ENCODE measurements at places on chromosomes 3 and 15. TPM values are rescaled to one million over a fixed set of nuclear protein-coding genes. Genes with fewer than 3 reads are reported as not detected.

RETNLB gene
- polyA plus RNA-seq = not detected

- DNase-seq = no peak
Observed at GRCh38 chr3:69161587-69162307, 39.4 kb upstream of the LMOD3 start.

DNA sequence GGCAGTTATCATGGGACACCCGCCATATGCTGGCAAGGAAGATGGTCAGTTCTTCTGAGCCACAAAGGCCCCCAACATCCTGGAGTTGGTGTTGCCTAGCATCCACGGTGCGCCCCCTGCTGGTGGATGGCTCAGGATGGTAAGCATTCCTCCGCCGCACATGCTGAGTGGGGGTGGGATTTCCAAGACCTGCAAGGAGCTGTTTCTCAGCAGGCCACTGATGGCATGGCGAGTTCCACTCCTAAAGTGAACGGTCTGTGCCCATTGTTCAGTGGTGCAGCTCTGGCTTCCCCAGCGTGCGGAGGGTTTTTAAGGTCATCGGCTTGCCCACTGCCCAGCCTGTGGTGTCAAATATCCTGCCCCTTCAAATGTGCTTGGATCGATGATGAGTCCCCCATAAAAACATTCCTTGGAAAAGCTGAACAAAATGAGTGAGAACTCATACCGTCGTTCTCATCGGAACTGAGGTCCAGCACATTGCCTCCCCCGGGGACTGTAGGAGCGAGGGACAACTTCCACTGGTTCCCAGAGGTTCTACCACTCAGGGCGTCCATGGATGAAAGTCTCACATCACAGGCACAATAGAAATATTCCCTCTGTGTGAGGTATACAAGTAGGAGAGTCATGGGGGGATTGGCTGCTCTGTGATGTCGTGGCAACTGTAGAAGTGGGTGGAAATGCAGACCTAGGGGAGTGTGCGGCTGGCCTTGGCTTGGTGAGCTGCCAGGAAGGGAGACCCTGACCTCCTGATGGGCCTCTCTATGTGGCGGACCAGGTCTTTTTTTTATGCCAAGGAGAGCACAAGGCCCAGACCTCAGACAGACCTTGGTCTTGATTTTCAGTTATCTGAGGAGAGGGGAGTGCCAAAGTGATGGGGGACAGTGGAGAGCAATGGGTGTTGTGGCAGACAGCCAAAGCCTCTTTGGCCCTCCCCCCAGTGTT, 102.0 kb downstream of the SNRPN start:
- DNase-seq = no peak

NEO1 gene
- 7.6 TPM for polyA plus RNA-seq

ANKUB1 gene
- polyA plus RNA-seq = not detected

- DNase-seq = no peak
Observed at GRCh38 chr15:44659056-44659455, 4.4 kb downstream of the SPG11 start.

DNA sequence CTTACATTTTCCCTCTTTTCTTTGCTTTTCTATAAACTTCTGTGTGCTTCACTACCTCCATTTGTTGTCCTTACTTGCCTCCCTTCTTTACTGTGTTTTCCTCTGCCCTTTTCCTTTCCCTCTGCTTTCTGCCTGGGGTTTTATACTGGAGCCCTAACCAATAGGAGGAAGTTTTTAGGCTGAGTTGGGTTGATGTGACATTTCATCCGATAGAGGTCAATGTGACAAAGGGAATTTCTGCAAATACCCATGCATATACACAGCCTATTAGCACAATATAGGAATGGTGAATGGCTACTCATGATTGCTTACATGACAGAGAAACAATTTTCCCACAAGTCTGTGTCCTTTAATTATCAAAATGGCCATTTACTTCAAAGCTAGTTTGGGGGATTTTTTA, 153.0 kb upstream of the ARPP21 start:
- DNase-seq = no peak

- no peak for DNase-seq
Observed at GRCh38 chr3:123401836-123402530, 46.9 kb downstream of the ADCY5 start.

DNA sequence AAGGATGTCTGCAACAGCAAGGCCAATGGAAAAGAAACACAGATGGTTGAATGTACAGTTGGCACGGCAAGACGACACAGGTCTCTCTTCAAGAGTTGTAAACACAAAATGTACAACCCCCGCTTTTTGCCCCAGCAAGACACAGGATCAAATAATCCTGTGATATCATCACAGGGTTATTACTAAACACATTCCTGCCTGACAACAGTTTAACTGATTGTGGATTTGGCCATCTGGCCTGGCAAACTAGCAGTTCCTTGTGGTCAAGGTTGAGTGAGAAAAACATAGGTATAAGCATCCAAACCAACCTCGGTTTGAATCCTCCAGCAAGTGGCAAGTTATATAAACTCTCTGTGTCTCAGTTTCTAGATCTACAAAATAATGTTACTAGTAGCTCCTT, 23.4 kb downstream of the PARP16 start:
- no peak for DNase-seq

DNA sequence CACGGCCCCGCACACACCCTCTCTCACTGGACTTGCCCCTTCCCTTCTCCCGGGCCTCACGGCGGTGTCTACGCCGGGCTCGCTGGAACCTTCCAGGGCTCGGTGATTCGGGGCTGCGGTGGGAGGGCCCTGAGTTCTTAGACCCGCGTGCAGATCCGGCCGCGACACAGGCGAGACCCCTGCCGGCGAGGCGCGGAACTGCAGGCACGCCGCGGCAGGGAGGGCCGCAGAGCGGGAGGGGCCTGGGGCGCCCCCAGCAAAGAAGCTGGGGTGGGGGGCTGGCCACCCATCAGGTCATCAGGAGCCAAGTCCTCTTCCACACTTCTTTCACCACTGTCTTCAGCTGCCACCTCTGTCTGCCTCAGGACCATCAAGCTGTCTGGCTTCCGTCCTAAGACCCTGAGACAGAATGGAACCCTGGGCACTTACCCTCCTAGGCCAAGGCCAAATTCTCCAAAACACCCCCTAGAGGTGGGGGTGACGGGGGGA, 164.5 kb downstream of the XXYLT1 start:
- peak; percentile 67 for DNase-seq

DNA sequence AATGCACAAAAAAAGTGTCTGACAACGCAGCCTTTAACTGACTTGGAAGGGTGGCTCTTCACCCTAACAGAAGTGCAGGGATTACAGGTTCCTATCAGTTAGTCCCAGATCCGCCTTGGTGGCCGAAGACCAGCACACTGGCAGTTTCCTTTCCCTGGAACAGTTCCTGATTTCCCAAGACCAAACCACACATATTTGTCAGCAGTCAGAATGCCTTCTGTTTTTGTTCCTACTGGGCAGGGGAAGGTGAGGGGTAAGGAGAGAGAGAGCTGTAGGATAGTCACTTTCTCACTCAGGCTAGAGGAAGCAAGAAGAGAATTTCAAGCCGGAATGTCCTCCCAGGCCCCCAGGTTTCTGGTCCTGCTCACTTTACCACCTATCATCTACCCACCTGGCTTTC, 9.2 kb downstream of the CXCR6 start:
- no peak for DNase-seq

GRCh38 chr3:102646557-102646956, 211.7 kb downstream of the ZPLD1 start:
- no peak for DNase-seq

GRCh38 chr3:50323092-50323600, 601 bp upstream of the HYAL2 start:
- DNase-seq = peak; percentile 73

GRCh38 chr3:124854009-124854408, 33.2 kb downstream of the ITGB5 start:
- no peak for DNase-seq

DNA sequence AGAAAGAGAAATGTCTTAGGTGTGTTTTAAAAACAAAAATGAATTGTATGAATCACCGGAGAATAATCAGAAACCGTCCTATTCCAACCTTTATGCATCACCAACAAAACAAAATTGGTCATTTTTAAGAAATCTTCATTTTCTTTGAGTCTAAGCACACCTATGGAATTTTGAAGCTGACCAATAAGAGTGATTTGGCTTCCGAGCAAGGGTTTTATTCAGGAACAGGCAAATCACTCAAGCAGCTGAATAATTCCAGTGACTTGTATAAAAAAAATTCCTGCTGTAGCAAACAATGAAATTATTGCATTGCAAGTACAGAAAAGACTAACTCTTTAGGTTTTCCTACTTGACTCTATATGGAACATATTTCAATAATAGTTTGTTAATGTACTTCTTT, 83.8 kb upstream of the FNDC3B start:
- no peak for DNase-seq

DNA sequence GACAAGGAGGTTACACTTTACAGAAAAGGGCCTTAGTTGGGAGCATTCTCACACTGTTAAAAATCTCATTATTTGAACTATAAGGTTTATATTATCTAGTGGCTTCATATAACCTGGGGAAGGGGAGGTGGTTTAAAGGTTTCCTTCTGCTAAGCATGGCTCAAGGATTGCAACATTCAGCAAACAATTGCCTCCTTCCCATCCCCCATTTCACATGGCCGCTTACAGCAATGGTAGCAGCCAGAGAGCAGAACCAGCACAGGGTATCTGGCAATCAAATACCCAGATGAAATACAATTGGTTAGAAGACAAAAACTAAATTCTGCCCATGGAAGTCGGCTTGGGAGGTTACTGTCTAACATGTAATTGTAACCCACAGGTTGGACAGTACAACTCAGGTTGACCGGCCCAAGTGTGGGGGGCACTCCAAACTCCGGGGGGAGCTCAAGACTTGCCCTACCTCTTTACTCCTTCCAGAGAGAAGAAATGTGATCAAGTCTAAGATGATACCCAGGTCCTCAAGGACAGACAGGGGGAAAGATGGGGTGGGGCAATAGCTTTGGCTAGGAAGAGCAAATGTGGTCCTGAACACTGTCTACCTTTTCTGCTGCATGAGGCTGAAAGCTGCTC, 15.5 kb downstream of the ETV5 start:
- DNase-seq = no peak

GRCh38 chr15:78129077-78129750, 2.0 kb downstream of the CIB2 start:
- peak; percentile 58 for DNase-seq

DNA sequence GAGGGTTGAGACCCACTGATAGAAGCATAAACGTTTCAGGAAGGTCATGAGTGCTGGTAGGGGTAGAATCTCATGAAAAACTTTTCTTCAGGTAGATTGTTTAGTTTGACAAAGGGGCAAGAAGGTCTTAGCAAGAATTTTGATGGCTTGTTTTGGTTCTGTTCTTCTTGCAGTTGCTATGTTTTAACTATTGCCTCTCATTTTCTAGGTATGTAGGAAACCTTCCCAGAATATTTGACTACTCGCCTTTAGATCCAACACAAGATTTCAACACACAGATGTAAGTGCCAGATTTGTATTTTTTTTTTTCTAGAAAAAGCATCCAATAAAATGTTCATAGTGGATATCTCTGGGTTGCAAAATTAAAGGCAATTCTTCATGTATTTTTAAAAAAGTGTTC, 77.1 kb downstream of the USP13 start:
- no peak for DNase-seq

ARL14 gene
- not detected for polyA plus RNA-seq

C2CD4A gene
- polyA plus RNA-seq = 0.42 TPM

DNA sequence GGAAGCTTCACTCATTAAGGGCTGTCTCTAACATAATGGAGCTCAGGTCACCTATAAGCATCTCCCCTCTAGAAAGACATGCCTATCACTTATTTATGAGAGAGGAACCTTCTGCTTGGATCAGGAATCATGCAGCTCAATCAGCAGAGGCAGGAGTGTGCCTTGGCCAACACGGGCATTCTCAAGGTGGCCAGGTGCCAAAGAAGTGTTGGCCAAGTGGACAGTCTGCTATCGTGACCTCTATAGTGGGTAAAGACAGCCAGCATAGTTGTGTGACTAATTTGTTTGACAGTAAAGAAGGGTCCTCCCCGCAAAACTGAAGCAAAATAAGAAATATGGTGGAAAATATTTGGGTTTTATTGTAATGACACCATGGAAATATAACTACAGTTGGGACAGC, 14.7 kb upstream of the AGTR1 start:
- no peak for DNase-seq

GRCh38 chr3:122484985-122485384, 29.8 kb downstream of the KPNA1 start:
- DNase-seq = no peak

- DNase-seq = peak; percentile 1
Observed at GRCh38 chr15:73996267-73996666, 1.8 kb downstream of the PML start.

PLIN1 gene
- polyA plus RNA-seq = 2.4 TPM

GRCh38 chr3:137988152-137988551, 21.8 kb upstream of the CLDN18 start:
- DNase-seq = no peak

DNA sequence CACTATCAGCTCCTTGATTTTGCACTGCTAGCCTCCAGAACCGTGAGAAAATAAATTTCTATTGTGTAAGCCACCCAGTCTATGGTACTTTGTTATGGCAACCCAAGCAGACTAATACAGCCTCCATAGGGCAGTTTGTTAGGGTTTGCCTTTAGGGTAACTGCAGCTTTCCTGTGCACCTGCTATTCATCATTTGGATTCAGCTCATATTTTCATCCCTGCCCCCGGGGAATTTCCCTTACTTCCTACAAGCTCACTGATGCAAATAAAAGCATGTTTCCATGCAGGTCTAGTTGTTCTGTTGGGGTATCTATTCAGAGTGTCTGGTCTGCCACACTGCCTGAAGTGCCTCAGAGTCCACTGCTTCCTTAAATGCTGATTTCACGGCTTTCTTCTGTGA, 48.6 kb upstream of the ATOSA start:
- DNase-seq = no peak

CCR3 gene
- polyA plus RNA-seq = 0.07 TPM

DNA sequence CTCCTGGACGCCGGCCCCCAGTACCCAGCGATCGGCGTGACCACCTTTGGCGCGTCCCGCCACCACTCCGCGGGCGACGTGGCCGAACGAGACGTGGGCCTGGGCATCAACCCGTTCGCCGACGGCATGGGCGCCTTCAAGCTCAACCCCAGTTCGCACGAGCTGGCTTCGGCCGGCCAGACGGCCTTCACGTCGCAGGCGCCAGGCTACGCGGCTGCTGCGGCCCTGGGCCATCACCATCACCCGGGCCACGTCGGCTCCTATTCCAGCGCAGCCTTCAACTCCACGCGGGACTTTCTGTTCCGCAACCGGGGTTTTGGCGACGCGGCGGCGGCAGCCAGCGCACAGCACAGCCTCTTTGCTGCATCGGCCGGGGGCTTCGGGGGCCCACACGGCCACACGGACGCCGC, 956 bp downstream of the ZIC1 start:
- no peak for DNase-seq
